ENCODE measurements at places on chromosomes 5 and 9. TPM values are rescaled to one million over a fixed set of nuclear protein-coding genes. Genes with fewer than 3 reads are reported as not detected.
A peak's percentile ranks its signal among the peaks of the same experiment; 100 is the strongest.

GRCh38 chr9:3962496-3962895, 337.4 kb downstream of the GLIS3 start:
- no peaks in the 10 kb centered on the region for H3K36me3 ChIP-seq
- H3K4me3 ChIP-seq: no peak overlapping the region
- peak; percentile 65 for DNase-seq
- no peaks in the 10 kb centered on the region for H3K4me1 ChIP-seq

- H3K36me3 ChIP-seq: no peaks in the 10 kb centered on the region
- DNase-seq: no peak
- H3K4me3 ChIP-seq: peak overlapping the region; percentile 87
- no peaks in the 10 kb centered on the region for H3K27me3 ChIP-seq
- H3K4me1 ChIP-seq: peaks cover 48% of the 10 kb centered on the region
- H3K27ac ChIP-seq: peak overlapping the region; percentile 99
Observed at GRCh38 chr5:176447591-176447977, 601 bp upstream of the FAF2 start.

Gene TMEFF1
- total RNA-seq: 0.58 TPM

DNA sequence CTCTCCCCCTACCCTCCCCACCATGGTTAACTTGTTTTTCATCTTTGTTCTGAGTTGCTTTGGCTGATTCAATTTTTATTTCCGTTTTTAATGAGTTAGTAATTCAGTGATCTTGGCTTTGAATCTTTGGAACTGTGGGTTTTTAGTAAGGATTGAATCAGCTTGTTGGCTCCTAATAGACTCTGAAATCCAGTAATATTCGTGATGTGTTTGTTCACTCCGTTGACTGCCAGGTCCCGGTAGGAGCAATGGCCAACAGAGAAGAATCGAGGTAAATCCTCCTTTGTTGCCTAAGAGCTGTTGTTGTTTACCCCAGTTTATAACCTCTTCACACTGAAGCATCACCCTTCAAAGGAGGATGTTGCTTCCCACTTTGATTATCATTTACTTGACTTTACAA, 92.7 kb downstream of the PCSK1 start:
- H3K27ac ChIP-seq: no peak overlapping the region
- H3K4me3 ChIP-seq: no peak overlapping the region
- no peaks in the 10 kb centered on the region for H3K36me3 ChIP-seq
- DNase-seq: no peak
- no peaks in the 10 kb centered on the region for H3K27me3 ChIP-seq
- H3K4me1 ChIP-seq: peaks cover 43% of the 10 kb centered on the region

DNA sequence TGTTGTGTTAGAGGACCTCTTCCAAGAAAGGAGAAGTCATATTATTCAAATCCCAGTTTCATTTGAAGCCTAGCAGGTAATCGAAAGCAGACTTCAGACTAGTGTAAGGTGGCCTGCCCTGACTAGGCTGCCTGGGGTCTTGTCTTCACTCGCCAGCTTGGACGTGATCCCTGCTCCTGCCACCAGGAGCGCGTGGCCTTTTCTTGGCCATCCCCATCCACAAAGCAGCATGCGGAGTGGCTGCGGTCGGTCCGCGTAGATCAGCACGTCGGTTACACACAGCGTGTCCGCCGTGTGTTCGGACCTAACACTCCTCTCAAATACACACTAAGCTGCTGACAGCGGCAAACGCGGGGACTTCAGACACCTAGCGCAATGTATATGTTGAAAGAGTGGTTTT, 37.3 kb downstream of the CFAP77 start:
- peaks cover 77% of the 10 kb centered on the region for H3K27me3 ChIP-seq
- no peak overlapping the region for H3K27ac ChIP-seq

- DNase-seq: no peak
- no peak overlapping the region for H3K27ac ChIP-seq
- no peaks in the 10 kb centered on the region for H3K36me3 ChIP-seq
- no peaks in the 10 kb centered on the region for H3K27me3 ChIP-seq
Observed at GRCh38 chr5:67515762-67516161, 319.2 kb upstream of the CD180 start.

DNA sequence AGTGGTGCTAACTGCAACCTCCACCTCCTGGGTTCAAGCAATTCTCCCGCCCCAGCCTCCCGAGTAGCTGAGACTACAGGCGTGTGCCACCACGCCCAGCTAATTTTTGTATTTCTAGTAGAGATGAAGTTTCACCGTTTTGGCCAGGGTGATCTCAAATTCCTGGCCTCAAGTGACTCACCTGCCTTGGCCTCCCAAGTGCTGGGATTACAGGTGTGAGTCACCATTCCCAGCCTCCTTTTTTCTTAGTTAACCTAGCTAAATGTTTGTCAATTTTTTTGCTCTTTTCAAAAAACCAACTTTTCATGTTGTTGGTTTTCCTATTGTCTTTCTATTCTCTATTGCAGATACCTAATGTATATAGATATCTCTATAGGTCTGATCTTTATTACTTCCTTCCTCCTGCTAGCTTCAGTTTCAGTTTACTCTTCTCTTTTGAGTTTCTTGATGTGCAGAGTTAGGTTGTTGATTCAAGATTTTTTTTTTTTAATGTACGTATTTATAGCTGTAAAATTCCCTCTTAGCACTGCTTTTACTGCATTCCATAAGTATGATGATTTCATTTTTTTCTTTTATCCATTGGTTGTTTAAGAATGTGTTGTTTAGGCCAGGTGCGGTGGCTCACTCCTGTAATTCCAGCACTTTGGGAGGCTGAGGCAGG, 32.9 kb downstream of the FGD3 start:
- no peak overlapping the region for H3K27ac ChIP-seq
- no peaks in the 10 kb centered on the region for H3K36me3 ChIP-seq
- no peaks in the 10 kb centered on the region for H3K4me1 ChIP-seq
- no peaks in the 10 kb centered on the region for H3K27me3 ChIP-seq
- DNase-seq: no peak

Gene FLT4
- 24.1 TPM for total RNA-seq

Gene RACK1
- total RNA-seq: 1,308 TPM

DNA sequence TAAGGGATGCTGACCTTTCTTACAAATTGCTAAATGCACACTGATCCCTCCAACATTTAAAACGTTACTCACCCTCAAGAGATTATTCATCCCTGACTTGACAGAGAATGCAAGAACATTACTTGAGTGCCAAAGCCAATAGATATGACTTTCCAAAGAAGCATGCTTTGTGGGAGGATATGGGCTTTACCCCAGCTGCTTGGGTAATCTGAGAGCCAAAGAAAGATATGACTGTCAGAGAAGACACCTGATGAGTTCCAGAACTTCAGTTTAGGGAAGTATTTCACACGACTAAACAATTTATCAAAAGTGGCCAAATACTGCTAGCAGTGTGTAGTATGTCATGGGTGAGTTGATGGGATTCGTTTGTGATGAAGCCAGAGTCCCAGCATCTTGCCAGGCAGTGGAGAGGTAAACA, 7.4 kb upstream of the SPDL1 start:
- H3K4me3 ChIP-seq: no peak overlapping the region
- DNase-seq: no peak
- no peak overlapping the region for H3K27ac ChIP-seq
- no peaks in the 10 kb centered on the region for H3K4me1 ChIP-seq

- peak; percentile 34 for DNase-seq
- H3K4me3 ChIP-seq: no peak overlapping the region
- H3K4me1 ChIP-seq: peaks cover 3% of the 10 kb centered on the region
- no peaks in the 10 kb centered on the region for H3K36me3 ChIP-seq
Observed at GRCh38 chr9:87812375-87813118, 70.1 kb upstream of the SPATA31E1 start.

Gene DRD1
- total RNA-seq: 0.17 TPM

- no peaks in the 10 kb centered on the region for H3K27me3 ChIP-seq
- peak; percentile 69 for DNase-seq
- H3K4me3 ChIP-seq: no peak overlapping the region
- peak overlapping the region; percentile 100 for H3K27ac ChIP-seq
Observed at GRCh38 chr5:172765766-172766286, 5.2 kb downstream of the DUSP1 start.

Gene FCHSD1
- 18.0 TPM for total RNA-seq

DNA sequence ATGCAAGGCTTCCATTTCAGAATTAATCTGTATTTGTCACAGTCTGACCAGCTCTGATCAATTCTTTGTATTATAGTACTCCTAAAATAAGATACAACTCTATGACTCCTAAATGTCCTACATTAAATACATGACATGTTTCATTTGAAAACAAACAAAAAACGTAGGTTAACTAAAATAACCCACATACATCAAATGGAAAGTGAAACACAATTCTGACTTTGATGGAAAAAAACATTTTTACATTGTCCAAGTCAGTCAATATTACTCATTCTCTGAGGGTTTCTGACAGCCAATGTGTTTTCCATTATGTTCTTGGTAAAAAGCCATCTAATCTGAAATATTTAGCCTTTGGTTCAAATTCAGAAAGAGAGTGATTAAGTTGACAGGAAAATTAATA, 8.7 kb downstream of the HMGCS1 start:
- DNase-seq: no peak
- no peak overlapping the region for H3K4me3 ChIP-seq
- H3K27ac ChIP-seq: no peak overlapping the region

- H3K36me3 ChIP-seq: no peaks in the 10 kb centered on the region
- no peak overlapping the region for H3K4me3 ChIP-seq
- H3K4me1 ChIP-seq: no peaks in the 10 kb centered on the region
- no peak overlapping the region for H3K27ac ChIP-seq
Observed at GRCh38 chr5:82074950-82075349, 103.1 kb downstream of the ATG10 start.

GRCh38 chr5:431001-431710, 11.8 kb upstream of the EXOC3 start:
- no peak overlapping the region for H3K4me3 ChIP-seq
- no peaks in the 10 kb centered on the region for H3K27me3 ChIP-seq
- peaks cover 4% of the 10 kb centered on the region for H3K4me1 ChIP-seq
- H3K36me3 ChIP-seq: no peaks in the 10 kb centered on the region
- no peak overlapping the region for H3K27ac ChIP-seq

DNA sequence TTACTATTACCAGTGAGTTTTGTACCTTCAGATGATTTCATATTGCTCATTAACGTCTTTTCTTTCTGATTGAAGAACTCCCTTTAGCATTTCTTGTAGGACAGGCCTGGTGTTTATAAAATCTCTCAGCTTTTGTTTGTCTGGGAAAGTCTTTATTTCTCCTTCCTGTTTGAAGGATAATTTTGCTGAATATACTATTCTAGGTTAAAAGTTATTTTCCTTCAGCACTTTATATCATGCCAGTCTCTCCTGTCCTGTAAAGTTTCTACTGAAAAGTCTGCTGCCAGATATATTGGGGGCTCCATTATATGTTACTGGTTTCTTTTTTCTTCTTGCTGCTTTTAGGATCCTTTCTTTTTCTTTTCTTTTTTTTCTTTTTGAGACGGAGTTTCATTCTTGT, 13.3 kb downstream of the CDK7 start:
- DNase-seq: no peak
- H3K27ac ChIP-seq: no peak overlapping the region

GRCh38 chr9:121289772-121290370, 21.9 kb downstream of the GSN start:
- H3K4me1 ChIP-seq: peaks cover 53% of the 10 kb centered on the region
- no peak overlapping the region for H3K4me3 ChIP-seq
- no peaks in the 10 kb centered on the region for H3K27me3 ChIP-seq
- H3K27ac ChIP-seq: peak overlapping the region; percentile 93

DNA sequence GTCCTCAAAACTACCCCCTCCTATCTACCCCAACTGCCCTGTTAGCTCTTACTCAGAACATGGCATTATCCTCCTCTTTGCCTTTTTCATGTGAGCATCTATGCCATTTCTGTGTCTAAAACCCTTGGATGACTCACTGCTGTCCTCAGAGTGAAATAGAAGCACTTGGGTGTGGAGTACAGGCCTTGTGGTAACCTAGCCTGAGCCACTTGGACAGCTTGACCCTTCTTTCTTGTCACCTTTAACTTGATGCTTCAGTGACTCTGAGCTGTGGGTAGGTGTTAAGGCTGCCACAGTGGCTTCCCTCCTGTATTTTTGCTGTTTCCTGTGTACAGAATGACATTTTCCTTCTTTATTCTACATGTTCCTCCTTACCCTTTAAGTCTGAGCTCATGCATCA, 391.4 kb downstream of the SH3GL2 start:
- H3K4me3 ChIP-seq: no peak overlapping the region
- no peak overlapping the region for H3K27ac ChIP-seq
- DNase-seq: no peak
- no peaks in the 10 kb centered on the region for H3K36me3 ChIP-seq
- no peaks in the 10 kb centered on the region for H3K4me1 ChIP-seq

GRCh38 chr5:56608217-56608925, 207.0 kb upstream of the MAP3K1 start:
- peak; percentile 48 for DNase-seq
- no peaks in the 10 kb centered on the region for H3K36me3 ChIP-seq

DNA sequence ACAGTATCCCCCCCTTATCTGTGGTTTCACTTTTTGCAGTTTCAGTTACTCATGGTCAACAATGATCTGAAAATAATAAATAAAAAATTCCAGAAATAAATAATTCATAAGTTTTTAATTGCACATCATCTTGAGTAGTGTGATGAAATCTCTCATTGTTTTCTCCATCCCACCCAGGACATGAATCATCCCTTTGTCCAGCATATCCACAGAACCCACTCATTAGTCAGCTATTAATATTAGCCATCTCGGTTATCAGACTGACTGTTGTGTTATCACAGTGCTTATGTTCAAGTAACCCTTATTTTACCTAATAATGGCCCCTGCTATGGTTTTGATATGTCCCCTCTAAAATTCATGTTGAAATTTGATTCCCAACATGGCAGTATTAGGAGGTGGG, 40.7 kb downstream of the FAM114A2 start:
- H3K4me3 ChIP-seq: no peak overlapping the region
- H3K36me3 ChIP-seq: peaks cover 61% of the 10 kb centered on the region
- no peaks in the 10 kb centered on the region for H3K27me3 ChIP-seq
- H3K27ac ChIP-seq: no peak overlapping the region

Gene PRR16
- 4.9 TPM for total RNA-seq

DNA sequence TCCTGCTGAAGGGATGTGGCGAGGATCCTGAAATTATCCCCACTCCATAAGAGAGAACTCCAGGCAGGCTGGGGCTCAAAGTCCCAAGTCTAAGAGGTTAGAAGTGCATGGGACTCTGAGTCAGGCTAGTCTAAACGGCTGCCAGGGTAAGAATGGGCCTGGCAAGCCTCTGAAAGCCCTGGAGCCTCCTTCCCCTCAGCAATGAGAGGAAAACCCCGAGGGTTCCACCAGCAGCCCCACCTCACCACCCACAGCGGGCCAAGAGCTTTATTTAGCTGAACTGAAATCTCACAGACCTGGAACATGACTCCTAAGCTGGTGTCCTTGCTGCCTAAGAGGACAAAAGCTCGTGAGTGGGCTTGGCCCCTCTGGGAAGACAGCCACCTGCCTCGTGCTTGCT, 135.5 kb downstream of the SEC61B start:
- H3K4me1 ChIP-seq: peaks cover 3% of the 10 kb centered on the region
- DNase-seq: no peak
- no peaks in the 10 kb centered on the region for H3K36me3 ChIP-seq
- H3K27me3 ChIP-seq: peaks cover 39% of the 10 kb centered on the region
- H3K4me3 ChIP-seq: no peak overlapping the region

- H3K4me1 ChIP-seq: peaks cover 3% of the 10 kb centered on the region
- DNase-seq: no peak
- H3K4me3 ChIP-seq: no peak overlapping the region
- peak overlapping the region; percentile 21 for H3K27ac ChIP-seq
- no peaks in the 10 kb centered on the region for H3K36me3 ChIP-seq
Observed at GRCh38 chr9:14342736-14343135, 28.8 kb upstream of the NFIB start.

Gene DBH
- 0.23 TPM for total RNA-seq

Gene CCDC171
- 2.3 TPM for total RNA-seq

GRCh38 chr5:85967681-85968080, 650.1 kb upstream of the COX7C start:
- H3K27ac ChIP-seq: no peak overlapping the region
- H3K36me3 ChIP-seq: no peaks in the 10 kb centered on the region
- no peak overlapping the region for H3K4me3 ChIP-seq
- no peak for DNase-seq
- H3K27me3 ChIP-seq: no peaks in the 10 kb centered on the region

- H3K27ac ChIP-seq: peak overlapping the region; percentile 73
- H3K4me3 ChIP-seq: no peak overlapping the region
- peaks cover 77% of the 10 kb centered on the region for H3K4me1 ChIP-seq
Observed at GRCh38 chr9:113592876-113593575, 129.5 kb downstream of the RGS3 start.
